WTC11 (cell line): ENCODE measurements at places on chromosomes 12 and 14.

- DNase-seq, result no peak
Observed at GRCh38 chr12:120886199-120887018, 17.7 kb downstream of the SPPL3 start.

DNA sequence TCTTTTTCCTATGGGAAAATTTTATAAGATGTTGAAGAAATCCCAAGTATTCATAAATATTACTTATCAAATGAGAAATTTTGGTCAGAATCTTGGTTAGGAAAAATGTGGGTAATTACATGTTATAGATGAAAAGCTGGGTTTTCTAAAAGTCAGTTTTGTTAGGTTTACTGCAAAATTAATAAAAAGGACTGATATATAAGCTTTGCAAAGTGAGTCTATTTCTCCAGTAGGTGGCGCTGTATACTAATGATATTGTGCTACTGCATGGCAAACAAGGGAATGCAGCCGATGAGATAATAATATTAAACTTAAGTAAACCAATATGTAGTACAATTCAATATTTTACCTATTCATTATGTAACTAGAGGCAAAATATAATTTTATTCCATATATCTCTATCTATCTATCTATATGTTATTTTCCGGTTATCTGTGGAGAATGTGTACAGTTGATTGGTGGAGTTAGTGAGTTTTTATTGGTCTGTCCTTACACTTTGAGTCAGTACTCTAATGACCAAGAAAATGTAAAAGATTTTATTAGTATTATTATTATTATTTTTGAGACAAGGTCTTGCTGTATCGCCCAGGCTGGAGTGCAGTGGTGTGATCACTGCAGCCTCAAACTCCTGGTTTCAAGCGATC is 32.9 kb downstream of the MIPOL1 start:
- no peak for DNase-seq

DNA sequence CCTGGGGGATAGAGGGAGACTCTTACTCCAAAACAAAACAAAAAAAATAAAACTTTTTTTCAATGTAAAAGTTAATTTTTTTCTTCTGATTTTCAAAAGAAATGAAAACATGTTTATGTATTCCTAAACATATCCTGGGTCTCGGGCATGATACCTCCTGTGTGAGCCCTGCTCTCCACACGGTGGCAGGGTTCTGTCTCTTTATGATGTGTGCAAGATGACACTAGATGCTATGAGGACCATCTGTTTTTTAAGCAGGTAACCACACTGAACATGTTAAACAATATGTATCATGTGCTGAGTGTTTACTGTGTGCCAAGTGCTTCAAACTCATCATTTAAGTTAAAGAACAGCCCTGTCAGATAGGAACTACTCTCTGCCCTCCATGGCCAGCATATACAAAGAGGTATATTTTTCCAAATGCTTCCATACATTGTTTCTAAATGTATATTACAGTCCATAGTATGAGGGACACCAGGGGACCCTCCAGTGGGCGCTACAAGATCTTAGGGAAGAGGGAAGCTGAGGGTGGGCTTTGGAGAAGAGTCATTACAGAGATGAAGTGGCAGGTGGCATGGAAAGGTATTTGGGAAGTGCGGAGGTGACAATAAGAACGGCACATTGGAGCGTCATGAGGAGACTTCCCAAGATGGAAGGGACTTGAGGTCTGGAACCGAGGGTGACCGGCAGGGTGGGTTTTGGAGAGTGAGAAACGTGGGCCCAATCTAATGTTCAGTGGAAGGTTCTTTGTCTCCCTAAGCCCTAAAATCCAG is 28.5 kb downstream of the FOS start:
- no peak for DNase-seq

GRCh38 chr14:66137081-66137480 is 349.1 kb upstream of the CCDC196 start:
- DNase-seq, result no peak

DNA sequence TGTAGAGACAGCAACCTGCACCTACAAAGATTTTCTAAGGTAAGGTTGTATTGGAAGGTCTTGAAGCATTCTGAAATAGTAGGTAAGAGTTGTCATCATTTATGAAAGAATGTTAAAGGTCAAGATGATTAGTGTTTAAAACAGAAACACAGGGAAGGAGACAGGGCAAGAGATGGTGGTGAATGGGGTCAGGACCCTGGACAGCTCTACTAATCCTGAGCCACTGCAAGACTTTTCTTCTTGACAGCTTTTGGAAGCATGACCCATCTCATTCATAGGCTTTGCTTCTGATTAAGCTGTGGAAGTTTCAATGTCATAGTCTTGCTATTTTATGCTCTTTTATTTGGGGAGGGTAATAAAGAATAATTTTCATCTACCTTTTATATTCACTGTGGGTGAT is 75.5 kb upstream of the CAND1 start:
- peak; percentile 54 for DNase-seq

DNA sequence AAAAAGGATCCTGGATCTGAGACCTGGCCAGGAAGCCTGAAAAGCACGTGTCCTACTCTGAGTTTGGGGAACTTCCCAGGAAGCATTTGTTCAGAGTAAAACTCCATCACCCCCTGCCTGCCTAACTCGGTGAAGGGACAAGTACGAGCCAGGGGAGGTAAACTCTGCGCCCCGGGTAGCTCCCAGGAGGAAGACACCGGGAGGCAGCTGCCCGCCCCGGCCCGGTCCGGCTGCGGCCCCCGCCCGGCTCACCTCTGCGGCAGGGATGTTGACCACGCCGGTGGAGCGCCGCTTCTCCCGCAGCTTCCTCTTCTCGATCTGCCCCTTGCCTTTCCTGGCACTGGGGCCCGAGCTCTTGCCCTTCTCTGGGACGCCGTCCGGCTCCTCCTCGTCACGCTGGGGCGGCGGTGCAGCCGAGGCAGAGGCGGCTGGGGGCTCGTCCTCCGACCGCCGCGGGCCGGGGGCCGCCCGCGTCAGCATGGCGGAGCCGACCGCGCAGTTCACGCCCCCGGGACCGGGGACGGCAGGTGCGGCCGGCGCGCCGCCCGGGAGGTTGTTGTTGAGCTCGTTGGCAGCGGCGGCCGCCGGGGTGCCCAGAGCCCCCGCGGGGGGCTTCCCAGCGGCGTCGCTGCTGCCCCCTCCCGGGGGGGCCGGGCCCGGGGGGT is 1.2 kb downstream of the PAWR start:
- peak; percentile 49 for DNase-seq
